HCT116 (cell line): ENCODE measurements at places on chromosomes 1 and 21.
A peak's percentile ranks its signal among the peaks of the same experiment; 100 is the strongest.

DNA sequence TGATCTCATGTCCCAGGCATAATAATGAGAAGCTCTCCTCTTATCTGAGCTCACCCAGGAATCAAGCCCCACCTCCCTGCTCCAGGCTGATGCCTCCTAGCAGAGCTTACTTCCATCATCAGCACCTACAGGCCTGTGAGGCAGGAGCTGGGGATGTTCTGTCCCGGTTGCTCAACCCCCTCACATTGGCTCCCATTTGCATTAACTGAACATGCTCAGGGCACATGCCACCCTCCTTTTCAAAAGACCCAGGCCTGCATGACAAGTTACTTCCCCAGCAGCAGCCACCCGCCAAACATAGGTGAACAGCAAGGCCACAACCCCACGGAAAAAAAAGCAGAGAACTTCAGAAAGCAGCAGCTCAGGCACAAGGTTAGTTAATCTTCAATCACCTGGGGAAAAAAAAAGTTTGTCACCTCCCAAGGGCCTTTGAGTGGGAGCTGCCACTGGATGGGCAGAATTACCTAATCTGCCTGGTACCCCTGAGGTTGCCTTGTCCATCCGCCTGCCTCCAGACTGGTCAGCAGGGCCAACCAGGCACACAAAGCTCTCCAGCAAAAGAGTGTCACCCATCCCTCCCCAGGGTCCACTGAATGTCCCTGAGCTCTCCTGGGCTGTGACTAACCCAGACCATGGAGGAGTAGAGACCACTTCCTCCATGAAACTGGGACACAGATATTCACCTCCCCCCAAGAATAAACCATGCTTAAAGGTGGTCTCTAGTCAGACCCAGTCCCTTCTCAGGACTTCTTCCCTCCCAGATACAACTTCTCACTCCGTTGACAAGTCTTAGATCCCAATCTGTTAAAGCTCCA lies 4.4 kb downstream of the KCNN3 start:
- no peak for DNase-seq

DNA sequence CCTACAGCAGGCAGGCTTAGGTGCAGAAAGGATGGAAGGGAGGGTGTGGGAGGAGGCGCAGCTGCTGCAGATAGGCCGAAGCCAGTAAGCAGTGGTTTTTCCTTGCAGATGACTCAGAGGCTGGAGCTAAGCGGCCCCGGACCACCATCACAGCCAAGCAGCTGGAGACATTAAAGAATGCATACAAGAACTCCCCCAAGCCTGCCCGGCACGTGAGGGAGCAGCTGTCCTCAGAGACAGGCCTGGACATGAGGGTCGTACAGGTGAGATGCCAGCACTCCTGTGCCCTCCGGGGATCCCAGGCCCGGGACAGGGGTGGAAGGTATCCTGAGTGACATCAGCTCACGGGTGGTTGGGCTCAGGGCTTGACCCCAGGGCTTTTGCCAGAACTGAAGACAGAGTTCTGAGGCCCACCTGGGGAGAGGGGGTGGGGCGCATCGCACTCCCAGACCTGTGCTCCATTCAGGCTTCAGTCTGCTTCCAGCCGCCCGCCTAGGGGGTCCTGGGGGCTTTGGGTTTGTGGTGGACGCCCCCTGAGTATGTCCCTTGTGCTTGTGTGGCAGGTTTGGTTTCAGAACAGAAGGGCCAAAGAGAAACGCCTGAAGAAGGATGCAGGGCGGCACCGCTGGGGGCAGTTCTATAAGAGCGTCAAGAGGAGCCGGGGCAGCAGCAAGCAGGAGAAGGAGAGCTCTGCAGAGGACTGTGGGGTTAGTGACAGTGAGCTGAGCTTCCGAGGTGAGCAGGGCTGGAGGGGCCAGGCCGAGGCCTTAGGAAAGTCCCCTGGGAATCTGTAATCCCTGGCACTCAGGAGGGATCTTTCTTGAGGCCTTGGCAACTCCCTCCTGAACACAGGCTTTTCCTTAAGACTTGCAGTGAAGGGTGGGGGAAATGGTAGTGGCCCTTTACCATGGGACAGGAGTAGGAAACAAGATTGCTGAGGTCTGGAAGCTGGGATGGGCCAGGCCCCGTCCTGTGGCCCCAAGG lies 41.5 kb downstream of the LHX4 start:
- DNase-seq: no peak

DNA sequence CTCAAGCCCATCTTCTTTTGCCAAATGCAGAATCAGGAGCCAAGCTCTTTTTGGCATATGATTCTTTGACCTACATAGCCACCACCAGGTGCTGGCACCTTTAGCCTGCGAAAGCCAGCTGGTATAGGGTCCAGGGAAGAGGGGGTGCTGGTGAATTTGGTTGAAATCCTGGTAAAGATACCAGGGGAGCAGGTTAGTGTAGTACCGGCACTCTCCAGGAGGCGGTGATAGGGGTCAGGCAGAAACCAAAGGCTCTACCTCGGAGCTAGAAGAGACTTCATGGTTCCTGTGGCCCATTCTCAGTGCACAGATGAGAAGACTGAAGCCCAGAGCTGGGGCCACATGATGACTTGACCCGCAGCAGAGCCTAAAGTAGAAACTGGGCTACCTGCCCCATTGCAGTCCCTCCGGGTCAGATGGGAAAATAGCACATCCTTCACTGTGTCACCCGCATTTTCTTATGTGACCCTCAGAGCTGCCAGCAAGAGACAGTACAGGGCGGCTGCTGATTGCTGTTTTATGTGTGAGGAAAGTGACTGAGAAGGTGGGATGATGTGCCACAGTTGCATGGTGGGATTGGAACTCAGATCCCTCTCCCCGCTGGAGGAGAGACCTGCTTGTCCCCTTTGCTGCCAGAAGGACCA lies 36.0 kb upstream of the IL19 start:
- DNase-seq: peak; percentile 12

- no peak for DNase-seq
These were observed 511.2 kb downstream of the USP25 start for GRCh38 chr21:16241016-16241415.

DNA sequence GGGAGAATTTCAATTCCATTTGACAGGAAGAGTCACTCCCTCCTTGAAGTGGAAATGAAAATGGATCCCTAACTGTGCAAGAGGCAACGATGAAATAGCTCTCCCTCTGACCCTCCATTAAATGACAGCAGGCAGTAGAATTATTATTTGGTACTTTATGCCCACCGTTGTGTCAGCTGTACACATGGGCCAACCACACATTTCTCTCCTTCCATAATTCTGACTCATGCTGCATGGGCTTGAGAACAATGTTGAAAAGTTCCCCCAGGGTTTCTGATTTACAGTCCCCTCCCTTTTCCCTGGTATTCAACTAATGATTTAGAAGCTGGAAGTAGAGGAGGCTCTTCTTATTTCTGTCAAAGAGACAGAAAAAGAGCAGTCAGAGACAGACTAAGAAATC lies 103.5 kb downstream of the RGS7 start:
- DNase-seq: no peak

DNA sequence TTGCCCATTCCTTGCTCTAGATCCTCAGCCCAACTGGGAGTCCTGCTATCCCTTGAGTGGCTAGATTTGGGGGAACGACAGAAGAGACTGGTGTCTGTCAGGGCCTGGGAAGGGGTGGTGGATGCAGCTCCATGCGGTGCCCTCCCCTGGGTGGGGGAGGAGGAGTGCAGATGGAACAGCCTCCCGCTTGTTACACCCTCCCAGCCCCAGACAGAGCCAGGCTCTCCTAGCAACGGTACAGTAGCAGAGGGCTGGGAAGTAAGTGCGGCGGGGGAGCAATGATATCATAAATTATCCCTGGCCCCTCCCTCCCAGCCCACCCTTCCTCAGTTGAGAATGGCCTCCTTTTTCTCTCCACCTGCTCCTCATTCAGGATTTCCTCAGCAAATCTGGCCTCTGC lies 37.2 kb downstream of the RHBG start:
- DNase-seq: no peak

DNA sequence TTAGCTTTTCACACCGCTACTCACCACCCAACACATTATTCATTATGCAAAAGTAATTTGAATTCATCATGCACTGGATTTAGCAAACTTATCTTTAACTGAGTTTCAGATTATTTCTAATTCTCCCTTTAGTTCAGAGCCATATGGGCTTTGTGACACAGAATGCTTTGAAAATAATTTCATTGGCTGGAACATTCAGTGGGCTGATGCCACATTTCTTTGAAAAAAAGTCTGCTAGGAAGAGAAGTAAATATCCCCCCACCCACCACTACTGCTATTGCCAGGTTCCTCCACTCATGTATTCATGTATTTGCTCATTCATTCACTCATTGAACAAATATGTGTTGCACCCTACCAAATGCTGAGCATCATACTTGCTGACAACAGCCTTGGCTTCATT lies 280.5 kb downstream of the DSCAM start:
- no peak for DNase-seq

DNA sequence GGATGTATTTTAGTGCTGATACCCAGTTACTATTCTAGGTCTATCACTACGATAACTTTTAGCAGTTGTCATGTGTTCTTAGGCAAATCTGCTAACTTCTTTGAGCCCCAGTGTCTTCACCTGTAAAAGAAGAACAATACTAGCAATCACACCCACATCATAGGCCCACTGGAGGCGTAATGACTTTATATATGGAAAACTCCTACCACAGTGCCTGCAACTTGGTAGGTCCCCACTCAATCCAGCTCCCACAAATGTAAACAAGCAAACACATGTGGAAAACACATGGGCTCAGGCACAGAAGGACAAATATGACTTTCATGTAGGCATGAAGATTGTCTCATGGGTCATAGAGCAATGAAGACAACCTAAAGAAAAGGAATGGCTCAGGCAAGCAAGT lies 115.8 kb downstream of the TBX19 start:
- DNase-seq: no peak

DNA sequence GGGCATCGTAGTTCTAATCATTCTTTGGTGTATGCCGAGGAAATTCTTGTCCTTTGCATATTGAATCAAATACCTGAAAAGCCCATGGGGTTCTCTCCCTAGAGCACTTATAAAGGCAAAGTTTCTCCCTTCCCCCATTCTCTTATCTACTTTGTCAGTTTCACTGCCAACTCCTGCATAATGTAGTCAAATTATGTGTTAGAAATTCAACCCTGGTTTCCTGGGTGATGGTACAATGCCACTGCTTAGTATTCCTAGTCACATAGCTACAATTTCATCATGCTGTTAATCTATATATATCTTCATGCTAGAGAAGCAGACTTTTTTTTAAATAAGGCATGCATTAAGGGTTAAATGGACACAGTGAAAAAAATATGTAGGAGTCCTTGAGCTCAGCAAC lies 119.0 kb downstream of the PDE4B start:
- DNase-seq: no peak

DNA sequence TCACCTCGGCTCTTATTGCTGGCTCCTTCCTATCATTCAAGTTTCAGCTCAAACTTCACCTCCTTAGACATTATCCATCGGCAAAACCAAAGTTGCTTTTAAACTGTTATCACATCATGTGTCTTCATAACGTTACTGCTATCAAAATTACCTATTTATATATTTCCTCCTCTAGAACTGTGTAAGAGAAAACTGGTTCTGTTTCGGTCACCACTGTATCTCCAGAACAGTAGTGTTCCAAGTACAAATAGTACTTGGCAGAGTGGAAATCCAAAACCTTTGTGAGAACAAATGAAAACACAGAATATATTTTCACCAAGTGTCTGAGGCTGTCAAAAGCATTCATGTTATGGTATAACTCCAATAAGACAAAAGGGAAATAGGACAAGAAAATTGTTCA lies 9.1 kb downstream of the ZRANB2 start:
- DNase-seq: no peak

DNA sequence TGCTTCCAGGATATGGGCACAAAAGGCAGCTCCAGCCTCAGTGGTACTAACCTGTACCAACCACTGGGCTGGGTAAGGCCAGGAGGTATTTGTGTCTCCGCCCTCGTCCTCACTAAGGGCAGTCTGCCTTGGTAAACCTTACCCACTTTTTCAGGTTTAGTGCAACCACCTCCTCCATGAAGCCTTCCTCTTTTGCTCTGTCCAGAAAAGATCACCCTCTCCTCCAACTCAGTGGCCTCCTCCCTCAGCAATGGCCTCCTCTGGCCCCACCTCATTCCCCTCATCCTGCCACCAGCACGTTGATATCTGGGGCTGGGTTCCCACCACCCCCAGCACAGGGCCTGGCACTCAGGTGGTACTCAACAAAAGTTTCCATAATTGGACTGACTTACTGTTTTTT lies 161.5 kb downstream of the GRIK3 start:
- DNase-seq: no peak

DNA sequence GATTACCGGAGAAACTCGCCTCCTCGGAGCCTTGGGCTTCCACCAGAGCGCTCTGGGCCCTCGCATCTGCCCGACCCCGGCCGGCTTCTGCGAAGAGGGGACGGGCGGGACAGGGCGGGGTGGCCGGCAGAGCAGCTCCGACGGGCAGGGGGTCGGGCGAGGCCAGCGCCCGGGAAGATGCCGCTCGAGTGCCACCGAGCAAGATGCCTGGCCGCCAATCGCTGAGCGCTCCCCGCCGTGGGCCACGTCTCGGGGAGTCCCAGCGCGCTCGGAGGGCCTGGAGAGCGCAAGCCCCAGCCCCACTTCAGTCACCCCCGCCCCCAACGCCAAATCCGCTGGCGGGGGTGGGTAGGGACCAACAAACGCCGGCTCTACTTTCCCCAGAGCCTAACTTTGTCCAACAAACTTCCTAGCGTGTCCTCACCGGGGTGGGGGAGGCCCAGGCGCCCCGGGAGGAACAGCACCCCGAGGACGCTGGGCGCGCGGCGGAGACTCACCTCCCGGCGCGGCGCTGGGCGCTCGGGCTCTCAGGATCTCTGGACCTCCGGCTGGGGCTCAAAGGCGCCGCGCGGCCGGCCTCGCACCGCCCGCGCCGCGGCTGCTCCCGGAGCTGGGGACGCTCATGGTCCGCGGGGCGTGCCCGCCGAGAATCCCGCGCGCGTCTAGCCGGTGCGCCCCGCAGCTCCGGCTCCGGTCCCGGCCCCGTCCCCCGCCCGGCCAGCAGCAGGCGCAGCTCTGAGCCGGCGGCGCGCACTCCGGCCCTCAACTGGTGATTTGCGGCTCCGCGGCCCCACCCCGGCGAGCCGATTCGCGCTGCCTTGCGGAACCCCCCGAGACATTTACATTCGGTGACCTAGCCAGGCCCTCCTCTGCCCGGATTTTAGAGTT lies at the start of gene BCAR3:
TSS of gene BCAR3 (minus strand) at position 737 of the 888 bp plus-strand sequence. CDS start 6,907 bp downstream, outside the sequence.
- DNase-seq: no peak

DNA sequence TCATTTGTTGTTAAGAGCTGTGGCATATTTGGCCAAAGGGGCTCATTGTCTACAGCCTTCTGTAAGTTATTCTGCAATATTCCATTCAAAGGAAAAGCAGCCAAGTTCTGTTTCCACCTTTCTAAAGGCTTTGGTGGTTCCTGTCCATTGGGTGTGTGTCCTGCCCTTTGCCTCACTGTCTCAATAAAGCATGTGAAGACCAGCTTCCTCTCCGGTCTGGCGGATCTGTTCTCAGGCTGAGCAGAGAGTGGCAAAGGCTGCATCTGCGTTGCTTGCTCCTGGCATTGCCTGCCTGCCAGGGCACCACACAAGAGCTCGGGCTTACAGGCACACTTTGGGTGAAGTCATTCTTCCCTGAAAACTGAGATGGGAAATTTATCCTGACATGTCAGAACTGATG lies 34.9 kb downstream of the ST6GALNAC3 start:
- no peak for DNase-seq

DNA sequence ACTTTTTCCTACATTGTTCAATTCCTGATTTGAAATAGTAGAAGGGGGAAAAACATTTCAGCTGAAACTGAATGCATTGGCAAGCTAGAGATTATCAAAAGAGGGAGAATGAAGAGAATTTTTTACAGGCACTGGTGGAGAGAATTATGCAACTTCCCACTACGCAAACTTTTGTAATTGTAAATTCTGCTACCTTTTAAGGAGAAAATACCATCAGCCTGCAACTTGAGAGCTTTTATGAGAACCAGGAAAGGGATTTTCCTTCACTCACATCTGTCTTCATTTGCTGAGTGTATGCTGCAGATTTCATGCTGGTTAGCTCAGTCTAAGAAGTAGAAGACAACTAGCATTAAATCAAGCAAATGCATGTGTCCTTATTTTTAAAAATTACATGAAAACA lies 43.7 kb downstream of the ADAMTS1 start:
- DNase-seq: no peak
